Stimulated activated CD4-positive, alpha-beta T cell treated with anti-CD3 and anti-CD28 coated beads, TNF-alpha, amount 100 ng/mL, for 24 hours (primary cell): ENCODE measurements at places on chromosomes 3 and 15.

GRCh38 chr3:25229586-25229985 lies 198.5 kb upstream of the RARB start:
- no peak for DNase-seq

DNA sequence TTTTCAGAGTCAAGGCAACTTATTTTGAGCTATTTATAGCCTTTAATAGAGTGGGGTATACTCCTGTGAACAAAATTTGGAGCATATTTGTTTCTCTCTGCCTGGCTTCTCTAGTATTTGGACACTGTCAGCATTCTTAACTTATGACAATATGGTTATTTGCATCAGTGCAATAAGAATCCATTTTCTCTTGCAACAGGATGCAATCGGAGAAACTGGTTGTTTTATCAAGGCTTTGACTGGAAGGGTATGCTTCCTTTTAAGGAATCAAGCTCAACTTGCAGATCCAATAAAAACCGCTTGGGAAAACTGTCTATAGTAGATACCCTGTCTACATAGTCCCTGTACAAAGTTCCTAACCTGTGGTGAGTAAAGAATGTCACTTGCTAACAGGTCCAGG lies 106.7 kb downstream of the DPH6 start:
- DNase-seq, result no peak

- DNase-seq, result no peak
Observed at GRCh38 chr3:56488812-56489600, 20.7 kb upstream of the ERC2 start.

DNA sequence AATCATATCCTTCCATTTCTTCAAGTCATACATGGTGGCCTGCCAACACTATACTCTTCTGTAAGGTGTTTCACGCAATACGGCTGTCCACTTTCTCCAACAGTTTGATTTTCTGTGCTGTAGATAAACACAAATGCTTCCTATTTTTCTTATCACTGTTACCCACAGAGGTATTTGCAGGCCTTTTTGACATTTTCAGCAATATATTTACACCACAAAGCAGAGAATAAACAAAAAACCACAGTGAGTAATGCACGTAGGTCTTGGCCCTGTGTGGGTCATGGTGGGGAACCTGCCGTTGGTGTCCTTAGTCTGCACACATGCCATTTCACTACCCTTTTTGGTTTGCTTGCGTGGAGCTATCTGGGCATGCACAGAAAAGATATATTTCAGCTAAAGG lies 59.5 kb downstream of the LRRC28 start:
- no peak for DNase-seq

DNA sequence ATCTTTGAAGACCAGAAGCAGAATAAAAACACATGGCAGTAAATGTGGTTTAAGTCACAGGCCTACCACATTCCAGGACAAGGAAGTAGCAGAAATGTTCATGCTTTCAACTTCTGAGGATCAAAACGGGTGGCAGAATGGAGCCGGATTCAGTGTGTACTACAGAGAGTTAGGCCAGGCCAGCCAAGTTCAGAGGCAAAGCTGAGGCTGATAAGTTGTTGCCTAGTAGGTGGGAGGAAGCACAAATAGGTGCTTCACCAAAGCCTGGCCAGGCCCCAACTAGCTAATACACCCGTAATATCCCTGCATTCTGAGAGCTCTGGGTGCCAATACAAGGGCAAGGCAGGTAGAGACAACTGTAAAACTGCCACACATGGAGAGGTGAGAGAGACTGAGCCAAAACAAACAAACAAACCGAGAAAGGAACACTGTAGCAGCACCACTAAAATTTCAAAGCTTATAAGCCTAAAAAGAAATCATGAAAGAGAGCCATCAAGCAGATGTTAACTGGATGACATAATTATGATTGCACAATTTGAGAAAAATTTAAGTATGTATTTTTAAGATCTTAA lies 156.4 kb upstream of the CBLB start:
- DNase-seq, result no peak

DNA sequence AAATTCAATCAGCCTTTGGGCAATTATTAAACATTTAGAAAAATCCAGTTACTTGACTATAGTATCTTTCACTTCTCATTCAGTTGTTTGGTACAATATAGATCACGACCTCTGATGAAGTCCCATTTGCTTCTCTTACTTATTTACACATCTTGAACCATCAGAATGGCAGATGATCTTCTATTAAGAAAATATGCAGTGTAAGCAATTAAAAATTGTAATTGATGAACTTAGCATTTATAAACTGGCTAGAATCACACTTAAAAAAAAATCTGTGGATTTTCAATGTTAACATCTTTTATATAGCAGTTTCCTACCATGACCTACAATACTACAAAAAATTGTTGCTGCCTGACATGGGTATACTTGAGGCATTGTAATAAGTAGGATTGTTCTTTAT lies 395.5 kb upstream of the CNTN4 start:
- no peak for DNase-seq

DNA sequence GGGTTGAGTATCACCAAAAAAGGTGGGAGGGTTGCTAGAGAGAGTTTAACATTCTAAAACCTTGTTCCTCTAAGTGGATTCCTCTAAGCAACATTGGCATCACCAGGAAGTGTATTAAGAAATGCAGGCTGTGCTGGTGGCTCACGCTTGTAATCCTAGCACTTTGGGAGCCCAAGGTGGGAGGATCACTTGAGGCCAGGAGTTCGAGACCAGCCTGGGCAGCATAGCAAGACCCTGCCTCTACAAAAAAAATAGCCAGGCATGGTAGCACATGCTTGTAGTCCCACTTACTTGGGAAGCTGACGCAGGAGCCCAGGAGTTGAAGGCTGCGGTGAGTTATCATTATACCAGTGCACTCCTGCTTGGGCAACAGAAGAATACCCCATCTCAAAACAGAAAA lies 4.6 kb downstream of the MYNN start:
- no peak for DNase-seq

- DNase-seq, result no peak
Observed at GRCh38 chr3:67704322-67704721, 49.9 kb upstream of the SUCLG2 start.

DNA sequence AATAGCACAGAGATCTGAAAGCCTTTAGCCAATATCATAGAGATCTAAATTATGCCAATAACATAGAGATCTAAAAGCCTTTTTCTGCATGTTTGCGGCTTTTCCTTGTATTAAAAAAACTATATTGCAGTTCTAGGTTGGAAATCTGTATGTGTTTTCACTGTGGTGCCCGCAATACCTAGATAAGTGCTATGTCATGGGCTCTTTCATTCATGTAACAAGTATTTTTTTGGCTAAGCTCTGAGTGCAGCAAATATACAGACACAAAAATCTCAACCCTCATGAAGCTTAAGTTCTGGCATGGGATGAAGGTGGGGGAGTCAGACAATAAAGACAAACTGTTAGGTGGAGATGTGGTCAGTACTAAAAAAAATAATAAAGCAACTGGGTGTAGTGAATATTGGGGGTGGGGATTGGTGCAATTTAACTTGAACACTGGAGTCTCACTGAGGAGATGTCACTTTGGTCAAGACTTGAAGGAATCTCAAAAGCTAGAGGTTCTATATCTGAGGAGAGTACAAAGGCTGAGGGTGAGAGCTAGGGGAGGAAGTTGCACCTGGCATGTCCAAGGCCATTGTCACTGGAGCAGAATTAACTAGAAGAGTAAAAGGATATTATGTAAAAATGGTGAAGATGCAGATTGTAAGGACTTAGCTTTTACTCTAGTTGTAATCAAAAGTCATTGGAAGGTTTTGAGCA lies 973 bp downstream of the BUB1B start:
- no peak for DNase-seq

- no peak for DNase-seq
Observed at GRCh38 chr3:108388136-108389132, 92.1 kb downstream of the HHLA2 start.

DNA sequence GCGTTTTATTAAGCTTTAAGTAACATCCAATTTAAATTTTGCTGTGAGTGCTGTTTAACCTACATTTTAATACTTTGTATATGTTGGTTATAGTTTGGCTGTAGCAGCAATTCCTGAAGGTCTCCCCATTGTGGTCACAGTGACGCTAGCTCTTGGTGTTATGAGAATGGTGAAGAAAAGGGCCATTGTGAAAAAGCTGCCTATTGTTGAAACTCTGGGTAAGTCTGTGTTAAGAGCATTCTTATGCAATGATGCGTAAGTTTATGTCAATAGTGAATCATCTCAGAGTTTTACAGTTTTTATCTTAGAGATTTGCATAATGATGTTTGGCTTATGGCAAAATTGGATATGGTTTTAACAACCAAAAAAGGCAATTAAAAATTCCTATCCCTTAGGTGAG lies 62.7 kb downstream of the ASTE1 start:
- no peak for DNase-seq

DNA sequence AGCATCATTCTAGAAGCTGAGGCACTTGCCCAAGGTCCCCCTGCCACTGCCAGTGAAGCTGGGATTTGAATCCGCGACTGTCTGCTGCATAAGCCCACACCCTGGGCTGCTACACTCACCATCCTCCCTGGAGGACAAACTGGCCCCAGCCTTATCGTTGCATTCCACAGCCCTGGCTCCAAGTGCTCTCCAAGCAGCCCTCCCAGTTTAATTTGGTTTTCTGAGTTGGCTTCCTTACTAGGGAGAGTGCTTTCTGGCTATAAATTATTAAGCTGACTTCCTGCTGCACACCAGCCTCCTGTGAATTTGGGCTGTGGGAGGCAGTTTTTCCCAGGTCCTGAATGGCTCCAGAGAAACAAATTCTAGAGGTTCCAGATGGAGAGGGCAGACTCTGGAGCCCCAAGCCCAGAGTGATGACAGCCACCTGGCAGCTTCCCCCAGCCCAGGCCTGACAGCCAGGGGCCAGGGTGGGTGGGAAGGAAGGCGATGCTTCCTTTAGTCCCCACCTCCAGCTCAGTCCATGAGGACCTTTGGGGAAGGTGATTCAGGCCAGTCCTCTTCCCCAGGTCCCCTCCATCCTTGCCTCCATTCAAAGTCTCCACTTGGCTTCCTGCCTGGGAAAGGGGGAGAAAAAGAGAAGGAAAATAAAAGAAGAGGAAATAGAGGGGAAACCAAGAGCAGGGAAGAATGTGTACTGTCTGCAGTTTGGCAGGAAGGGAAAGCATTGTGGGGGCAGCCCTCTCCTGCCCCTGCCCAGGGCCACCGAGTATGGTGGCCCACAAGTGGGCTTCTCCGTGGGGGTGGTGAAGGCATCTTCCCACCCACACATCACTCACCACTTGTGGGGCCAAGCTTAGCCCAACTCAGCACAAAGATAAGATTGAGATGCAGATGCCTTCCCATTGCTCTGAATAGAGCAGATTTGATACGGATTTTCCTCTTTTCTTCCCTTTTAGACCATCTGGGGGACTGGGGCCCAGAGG lies 69.6 kb downstream of the SEMA5B start:
- DNase-seq, result no peak

- DNase-seq, result no peak
Observed at GRCh38 chr15:40937762-40938535, 8.8 kb downstream of the DLL4 start.

DNA sequence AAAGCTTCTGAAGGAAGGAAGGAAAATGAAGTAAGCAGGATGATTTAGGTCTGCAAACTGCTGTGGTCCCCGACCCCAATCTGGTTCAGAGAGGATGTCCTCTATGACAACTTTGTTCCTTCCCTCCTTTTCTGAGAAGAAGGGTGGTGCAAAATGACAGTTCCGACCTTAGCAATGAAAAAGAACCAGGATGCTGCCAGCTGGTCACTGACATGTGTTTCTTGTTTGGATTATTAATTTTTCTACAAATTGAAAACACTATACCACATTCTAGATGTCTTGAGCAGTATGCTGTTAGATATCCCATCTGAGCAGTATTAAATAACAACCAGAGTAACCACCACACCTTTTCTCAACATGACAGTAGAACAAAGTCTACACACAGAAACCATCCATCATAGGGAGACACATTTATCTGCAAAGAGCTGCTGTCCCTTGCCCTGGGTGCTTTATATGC lies 27.5 kb downstream of the CDCP1 start:
- DNase-seq, result no peak

GRCh38 chr3:69687641-69688040 lies 51.6 kb upstream of the MITF start:
- no peak for DNase-seq

DNA sequence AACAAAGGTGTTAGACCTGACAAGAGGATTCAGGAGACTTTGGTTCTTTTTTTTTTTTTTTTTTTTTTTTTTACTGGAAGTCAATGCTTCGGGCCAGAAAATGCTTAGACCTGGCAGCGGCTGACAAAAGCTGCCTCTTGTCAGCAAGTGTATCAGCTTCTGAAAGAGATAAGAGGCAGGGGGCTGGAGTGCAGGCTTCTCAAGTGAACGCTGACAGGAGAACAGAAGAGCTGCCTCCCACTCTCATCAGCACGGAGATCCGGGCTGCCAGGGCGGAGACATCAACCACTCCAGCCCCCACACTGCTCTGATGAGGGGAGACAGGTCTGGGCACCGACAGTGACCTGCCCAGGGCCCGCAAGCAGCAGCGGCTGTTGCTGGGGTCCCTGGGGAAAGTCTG lies 9.4 kb upstream of the SCN5A start:
- DNase-seq, result no peak

GRCh38 chr3:183386651-183387050 lies 41.8 kb downstream of the MCF2L2 start:
- DNase-seq, result no peak

DNA sequence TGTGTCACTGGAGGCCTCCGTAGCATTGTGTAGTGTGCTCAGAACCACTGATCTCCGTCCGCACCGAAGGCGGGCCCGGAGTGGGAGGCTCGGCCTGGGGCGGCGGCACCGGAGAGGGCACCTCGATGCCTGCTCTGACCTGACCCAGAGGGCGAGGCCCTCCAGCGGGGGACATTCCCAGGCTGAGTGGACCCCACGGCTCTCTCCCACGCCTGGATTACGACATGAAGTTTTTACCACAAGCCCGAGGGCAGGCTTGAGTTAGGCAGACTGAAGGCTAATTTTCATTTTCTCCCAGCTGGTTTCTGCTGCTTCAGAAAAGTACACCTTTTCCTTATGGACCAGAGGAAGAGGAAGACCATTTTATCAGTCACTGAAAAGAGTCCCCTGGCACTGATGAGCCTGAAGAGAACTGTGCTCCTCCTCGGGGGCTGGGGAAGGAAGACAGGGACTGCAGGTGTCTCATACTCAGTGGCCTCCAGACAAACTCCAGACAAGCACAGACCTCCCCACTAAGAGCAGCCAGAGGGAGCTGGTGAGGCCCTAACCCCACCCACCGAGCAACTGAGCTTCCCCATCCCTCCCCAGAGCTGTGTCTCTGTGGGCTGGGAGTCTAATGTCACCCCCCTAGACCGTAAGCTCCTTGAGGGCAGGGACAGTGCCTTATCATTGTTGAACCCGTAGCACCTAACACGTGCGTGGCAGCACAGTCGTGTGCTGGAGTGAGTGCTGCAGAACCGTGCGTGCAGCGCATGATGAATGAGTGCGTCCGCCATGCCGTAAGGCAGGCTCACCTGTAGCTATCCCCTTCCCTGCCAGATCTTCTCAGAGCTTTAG lies 74.5 kb upstream of the BLM start:
- DNase-seq, result no peak
